ENCODE measurements at places on chromosomes 16 and 17. TPM values are rescaled to one million over a fixed set of nuclear protein-coding genes. Genes with fewer than 3 reads are reported as not detected.

DNA sequence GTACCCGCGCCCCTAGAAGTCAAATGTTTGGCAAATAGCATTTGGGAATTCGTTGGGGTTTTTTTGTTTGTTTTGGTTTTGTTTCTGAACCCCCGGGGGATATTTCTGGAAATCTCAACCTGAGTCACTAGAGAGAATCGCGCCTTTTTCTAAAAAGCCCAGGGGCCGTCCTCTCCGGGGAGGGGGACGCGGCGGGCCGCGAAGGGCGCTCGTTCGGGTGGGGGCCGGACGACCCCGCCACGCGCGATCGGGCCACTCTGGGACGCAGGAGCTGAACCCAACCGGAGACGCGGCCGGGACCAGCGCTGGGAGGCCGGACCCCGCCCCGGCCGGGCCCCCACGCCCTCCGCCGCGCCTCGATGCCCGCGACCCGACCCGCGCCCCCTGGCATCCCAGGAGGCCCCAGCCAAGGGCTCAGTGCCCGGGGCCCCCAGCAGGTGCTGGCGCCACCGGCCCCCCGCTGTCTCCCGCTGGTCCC lies 302 bp downstream of the LITAF start:
- H3K36me3 ChIP-seq, result no peaks in the 10 kb centered on the region
- H3K27ac ChIP-seq, result peak overlapping the region; percentile 96
- DNase-seq, result no peak

- no peaks in the 10 kb centered on the region for H3K36me3 ChIP-seq
- no peak overlapping the region for H3K4me3 ChIP-seq
- peaks cover 71% of the 10 kb centered on the region for H3K4me1 ChIP-seq
- H3K27ac ChIP-seq, result peak overlapping the region; percentile 51
- H3K27me3 ChIP-seq, result no peaks in the 10 kb centered on the region
- DNase-seq, result no peak
Observed at GRCh38 chr17:67212714-67213417, 32.1 kb downstream of the HELZ start.

- H3K36me3 ChIP-seq, result no peaks in the 10 kb centered on the region
- H3K4me1 ChIP-seq, result peaks cover 27% of the 10 kb centered on the region
- H3K27ac ChIP-seq, result no peak overlapping the region
- peaks cover 27% of the 10 kb centered on the region for H3K27me3 ChIP-seq
Observed at GRCh38 chr17:79790805-79791734, 5.8 kb downstream of the CBX8 start.

GRCh38 chr16:83762141-83762991 lies 45.4 kb upstream of the HSBP1 start:
- no peak for DNase-seq
- H3K27ac ChIP-seq, result no peak overlapping the region
- no peaks in the 10 kb centered on the region for H3K27me3 ChIP-seq
- no peaks in the 10 kb centered on the region for H3K36me3 ChIP-seq
- no peaks in the 10 kb centered on the region for H3K4me1 ChIP-seq

DNA sequence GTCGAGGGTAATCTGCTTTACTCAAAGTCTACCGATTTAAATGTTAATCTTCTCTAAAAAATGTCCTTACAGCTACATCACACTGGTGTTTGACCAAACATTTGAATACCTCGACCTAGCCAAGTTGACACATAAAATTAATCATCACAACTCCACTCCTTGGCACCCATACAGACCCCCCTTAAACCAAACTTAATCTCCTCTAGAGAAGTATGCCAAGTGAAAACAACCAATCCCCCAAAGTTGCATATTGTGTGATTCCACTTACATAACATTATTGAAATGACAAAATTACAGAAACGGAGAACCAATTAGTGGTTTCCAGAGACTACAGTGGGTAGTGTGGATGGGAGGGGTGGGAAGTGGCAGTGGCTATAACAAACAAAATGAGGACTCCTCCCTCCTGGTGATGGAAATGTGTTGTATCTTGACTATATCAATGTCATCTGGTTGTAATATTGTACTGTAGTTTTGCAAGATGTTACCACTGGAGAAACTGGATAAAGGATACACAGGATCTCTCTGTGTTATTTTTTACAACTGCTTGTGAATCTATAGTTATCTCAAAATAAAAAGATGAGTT lies 39.4 kb downstream of the CAPNS2 start:
- no peaks in the 10 kb centered on the region for H3K4me1 ChIP-seq
- no peak for DNase-seq
- H3K4me3 ChIP-seq, result no peak overlapping the region

Gene SOX8
- total RNA-seq, result 3.3 TPM

Gene MT1G
- 413 TPM for total RNA-seq

Measured in body of pancreas (tissue), 4 donors.